ENCODE measurements at places on chromosomes 5 and 9.
A peak's percentile ranks its signal among the peaks of the same experiment; 100 is the strongest.

DNA sequence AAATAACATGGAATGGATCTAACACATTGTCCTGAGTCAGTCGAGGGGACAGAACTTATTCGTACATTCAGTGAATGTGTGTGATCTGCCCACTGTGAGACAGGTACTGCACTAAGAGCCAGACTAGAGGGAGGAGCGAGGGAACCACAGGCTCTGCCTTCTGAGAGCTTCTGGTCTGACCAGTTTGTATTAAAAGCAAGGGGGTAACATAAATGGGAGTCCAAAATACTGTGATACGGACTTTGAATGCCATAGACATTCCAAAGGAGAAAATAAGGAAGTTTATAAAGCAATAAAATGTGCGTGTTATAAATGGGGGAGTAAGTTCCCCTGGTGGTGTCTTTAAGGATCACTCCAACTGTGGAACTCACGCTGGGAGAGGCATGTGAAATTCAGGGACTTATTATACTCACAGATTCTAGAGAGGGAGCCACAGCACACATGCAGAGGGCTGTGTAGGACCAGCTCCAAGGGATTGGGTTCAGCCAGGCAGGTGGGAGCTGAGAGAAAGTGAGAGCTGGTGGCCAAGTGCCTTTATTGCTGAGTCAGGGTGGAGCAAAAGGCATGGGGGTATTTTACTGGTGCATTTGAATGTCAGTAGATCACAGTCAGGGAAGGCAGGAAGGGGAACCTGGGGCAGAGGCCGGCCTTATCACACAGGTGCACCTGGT lies 186.5 kb upstream of the WWC1 start:
- DNase-seq = no peak

- DNase-seq = peak; percentile 93
Observed at GRCh38 chr5:141524604-141525597, 36.0 kb downstream of the PCDHGC5 start.

GRCh38 chr5:95809414-95809960 lies 13.0 kb downstream of the GLRX start:
- DNase-seq = no peak

DNA sequence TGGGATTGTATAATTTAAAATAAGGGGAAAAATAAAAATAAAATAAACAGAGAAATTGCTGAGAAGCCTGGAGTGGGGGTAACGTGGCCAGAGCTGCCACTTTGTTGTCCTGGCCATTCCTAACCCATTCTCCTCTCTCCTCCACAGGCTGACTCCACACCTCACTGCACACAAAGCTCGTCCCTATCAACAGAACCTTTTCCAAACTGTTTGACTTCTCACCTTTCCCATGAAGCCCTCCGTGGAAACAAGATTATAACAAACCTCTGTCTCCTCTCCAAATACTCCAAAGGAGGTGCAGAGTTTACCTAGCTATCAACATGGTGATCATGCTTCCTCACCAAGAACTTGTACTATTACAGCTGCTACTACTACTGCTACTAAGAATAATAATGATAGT lies 151.1 kb downstream of the GLIS3 start:
- no peak for DNase-seq

GRCh38 chr9:19527663-19528062 lies 118.9 kb downstream of the ACER2 start:
- DNase-seq = no peak

DNA sequence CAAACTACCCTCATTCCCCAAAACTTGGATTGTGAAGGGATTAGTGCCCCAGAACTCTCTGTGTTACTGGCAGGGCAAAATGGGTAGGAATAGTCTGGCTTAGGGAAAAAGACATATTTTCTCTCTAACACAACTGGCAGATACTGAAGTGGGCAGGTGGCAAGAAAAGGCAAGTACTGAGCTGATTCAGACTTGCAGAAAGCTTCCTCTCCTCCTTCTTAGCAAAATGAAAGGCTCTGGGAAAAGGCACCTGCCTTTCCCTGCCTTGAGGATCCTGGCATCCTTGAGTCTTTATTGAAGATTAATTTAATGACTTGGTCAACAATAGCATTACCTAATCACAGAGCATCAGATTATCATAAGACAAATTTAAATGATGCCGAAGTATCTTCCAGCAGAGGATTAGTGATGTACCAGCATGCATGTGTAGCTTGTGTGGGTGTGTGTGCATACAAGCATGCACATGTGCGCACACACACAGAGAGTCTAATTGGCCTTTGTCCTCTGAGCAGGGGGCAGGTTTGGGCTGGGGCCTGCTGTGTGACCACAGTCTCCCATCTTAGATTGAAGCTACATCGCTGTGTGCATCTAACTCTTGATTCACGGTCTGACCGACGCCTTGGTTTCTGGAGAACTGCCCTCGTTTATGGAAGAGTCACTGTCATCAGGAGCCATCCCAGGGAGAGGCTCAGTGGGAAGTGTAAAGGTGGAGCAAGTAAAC lies 294.8 kb downstream of the AOPEP start:
- DNase-seq = no peak

- no peak for DNase-seq
Observed at GRCh38 chr5:34699155-34700077, 43.3 kb downstream of the RAI14 start.

GRCh38 chr5:5140479-5141338 lies 579 bp downstream of the ADAMTS16 start:
- no peak for DNase-seq

- no peak for DNase-seq
Observed at GRCh38 chr9:120153258-120153657, 426.7 kb downstream of the CDK5RAP2 start.

GRCh38 chr5:73267766-73268435 lies 94.9 kb downstream of the TMEM174 start:
- DNase-seq = no peak

DNA sequence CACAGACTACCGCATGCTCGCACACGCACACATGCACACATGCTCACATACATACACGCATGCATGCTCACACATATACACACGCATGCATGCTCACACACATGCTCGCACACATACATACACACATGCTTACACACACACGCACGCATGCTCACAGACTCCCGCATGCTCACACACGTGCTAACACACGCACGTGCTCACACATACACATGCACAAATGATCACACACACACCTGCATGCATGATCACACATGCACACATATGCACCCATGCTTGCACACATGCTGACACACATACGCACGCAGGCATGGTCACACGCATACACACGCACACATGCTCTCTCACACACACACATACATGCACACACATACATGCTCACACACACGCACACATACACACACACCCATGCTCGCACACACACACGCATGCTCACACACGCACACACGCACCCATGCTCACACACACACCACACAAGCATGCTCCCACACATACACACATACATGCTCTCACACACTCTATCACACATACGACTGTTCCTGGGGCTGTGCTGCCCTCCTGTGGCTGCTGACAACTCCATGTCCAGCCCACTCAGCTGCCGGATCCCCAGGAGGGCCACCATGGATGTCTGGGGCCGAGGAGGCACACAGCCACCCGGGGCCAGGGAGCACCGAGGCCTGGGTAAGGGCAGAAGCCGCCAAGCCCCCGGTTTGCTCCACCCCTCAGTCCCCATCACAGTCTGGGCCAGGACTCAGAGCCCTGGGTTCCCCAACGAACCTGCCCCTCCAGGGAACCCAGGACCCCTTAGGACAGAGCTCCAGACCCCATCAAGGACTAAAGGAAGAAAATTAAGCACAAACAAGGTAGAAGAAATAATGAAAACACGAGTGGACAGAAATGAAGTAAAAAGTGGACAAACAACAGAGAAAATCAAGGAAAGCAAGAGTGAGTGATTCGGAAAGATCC lies 31.4 kb upstream of the EGFL7 start:
- no peak for DNase-seq

- peak; percentile 5 for DNase-seq
Observed at GRCh38 chr9:110257097-110257841, 962 bp upstream of the TXN start.

DNA sequence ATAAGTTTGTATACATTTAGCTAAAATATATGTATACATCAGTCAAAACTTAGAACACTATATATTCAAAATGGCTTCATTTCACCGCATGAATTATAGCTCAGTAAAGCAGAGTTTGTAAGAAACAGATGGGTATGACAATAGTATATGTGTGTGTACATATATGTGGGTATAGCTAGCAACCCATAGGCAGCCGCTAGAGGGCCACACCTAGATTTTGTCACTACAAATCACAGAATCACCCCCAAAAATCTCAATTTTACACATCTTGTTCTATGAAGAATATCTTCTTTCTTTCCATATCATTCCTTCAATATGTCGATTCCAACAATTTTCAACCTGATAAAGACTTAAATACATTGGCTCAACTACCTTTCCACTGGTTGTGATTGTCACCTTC lies 357.8 kb upstream of the CCNG1 start:
- no peak for DNase-seq

GRCh38 chr9:84785792-84786547 lies 116.4 kb downstream of the NTRK2 start:
- DNase-seq = no peak

DNA sequence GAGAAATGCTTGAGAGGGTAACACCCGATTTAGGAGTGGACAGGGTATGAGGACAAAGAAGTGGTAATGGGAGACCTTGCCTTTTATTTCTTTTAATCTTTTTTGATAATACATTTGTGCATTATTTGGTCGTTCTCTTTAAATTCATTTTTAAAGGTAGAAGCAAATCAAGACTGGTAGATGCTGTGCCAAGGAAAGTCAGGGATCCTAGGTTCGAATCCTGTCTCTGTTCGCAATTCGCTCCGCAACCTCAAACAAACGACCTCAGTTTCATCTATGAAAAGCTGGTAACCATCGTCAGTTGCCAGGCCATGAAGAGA lies 353 bp upstream of the TMED9 start:
- DNase-seq = no peak

GRCh38 chr9:104082168-104082567 lies 11.9 kb upstream of the SMC2 start:
- no peak for DNase-seq

DNA sequence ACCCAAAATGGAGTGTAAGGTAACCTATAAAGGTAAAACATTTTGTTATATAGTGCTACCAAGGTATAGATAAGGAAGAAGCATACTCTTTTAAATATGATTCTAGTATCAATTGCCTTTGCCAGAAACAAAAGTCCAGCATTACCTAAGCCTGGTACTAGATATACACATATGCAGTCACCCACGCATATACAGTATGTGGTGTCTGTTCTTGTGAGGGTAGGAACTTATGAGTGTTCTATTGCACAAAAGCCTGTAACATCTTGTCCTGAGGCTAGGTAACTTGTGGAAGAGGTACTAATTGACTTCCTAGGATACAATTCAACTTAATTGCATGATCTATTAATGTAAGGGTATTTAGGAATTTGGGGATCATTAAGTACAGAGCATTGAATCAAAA lies 31.3 kb upstream of the IFNE start:
- DNase-seq = no peak

DNA sequence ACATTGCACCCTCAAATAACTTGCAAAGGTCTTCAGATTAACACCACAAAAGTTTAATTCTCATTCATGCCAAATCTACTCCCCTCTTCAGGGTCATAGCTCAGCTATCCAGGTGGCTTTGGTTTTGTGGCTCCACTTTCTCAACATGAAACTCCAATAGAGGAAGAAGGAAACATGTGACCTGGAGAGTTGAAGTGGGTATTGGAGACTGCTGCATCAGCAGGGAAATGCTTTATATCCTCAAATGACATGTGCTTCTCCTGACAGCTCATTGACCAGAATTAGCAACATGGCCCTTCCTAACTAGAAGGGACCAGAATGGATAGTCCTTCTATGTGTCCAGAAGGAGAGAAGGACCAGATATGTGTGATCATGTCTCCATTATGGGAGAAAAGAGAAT lies 73.6 kb downstream of the TLR4 start:
- no peak for DNase-seq

- DNase-seq = no peak
Observed at GRCh38 chr5:180799194-180799593, 3.4 kb downstream of the MGAT1 start.

DNA sequence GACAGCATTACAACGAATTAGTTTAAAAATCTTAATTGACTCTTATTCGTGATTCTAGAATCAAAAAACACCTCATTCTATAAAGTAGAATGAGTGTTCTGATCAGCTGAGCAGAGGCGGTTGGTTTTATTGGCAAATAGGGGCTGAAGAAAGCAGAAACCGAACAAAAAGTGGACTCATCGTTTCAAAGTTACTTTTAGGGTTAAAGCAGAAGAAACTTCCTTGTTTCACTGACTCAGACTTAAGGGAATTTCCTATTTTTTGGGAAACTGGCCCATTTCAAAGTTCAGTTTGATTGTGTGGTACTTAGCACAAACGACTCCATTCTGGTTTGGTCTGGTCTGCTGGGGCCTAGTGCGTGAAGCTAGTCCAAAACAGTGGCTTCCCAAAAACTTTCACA lies 862 bp upstream of the NDUFB6 start:
- no peak for DNase-seq

GRCh38 chr9:37370968-37371563 lies 51.4 kb upstream of the GRHPR start:
- DNase-seq = no peak

DNA sequence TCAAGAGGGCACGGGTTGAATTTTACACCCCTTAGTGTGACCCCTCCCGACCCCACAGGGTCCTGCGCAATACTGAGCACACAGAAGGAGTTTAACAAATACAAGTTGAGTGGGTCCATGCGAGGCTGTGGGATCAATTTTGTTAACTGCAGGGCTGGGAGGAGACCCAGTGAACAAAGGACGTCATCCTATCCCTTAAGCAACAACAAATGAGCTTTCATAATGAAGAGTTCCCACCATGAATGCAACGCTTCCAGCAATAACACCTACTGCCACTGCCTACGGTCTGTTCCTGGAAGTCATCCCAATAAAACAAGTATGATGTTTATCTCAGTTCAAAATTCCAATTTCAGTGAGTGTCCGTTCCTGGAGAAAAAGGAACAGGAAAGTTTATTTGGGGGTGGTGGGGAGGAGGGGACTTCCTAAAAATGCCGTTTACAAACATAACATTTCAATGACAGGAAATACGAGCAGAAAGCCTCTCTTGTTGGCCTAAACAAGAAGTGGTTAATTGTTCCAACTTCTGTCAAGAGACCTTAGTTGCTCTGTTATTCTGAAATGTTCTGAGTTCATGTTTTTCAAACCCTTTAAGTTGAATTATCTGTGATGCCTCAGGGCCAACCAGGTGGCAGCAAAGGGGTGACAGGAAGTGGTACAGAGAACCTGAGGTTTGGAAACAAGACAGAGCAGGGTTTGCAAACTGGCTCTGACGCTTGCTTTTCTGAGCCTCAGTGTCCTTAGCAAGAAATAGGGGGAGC lies 65.8 kb upstream of the PLPP6 start:
- DNase-seq = no peak

GRCh38 chr9:134519375-134520070 lies 122.1 kb upstream of the COL5A1 start:
- DNase-seq = no peak

- no peak for DNase-seq
Observed at GRCh38 chr9:18805386-18805785, 227.6 kb downstream of the SAXO1 start.
